Memory B cell (primary cell): ENCODE measurements at places on chromosomes 13 and 19.

GRCh38 chr19:54191011-54191810 is at the start of gene TSEN34:
Gene TSEN34 (plus strand): TSS chr19:54191308. CDS start chr19:54191365, 57 bp downstream.
- peak; percentile 94 for DNase-seq

- DNase-seq, result no peak
Observed at GRCh38 chr13:67841071-67841470, 610.9 kb upstream of the PCDH9 start.

- DNase-seq, result no peak
Observed at GRCh38 chr13:77896536-77896935, 22.1 kb downstream of the EDNRB start.

GRCh38 chr13:80297094-80297493 is 43.8 kb downstream of the SPRY2 start:
- no peak for DNase-seq

DNA sequence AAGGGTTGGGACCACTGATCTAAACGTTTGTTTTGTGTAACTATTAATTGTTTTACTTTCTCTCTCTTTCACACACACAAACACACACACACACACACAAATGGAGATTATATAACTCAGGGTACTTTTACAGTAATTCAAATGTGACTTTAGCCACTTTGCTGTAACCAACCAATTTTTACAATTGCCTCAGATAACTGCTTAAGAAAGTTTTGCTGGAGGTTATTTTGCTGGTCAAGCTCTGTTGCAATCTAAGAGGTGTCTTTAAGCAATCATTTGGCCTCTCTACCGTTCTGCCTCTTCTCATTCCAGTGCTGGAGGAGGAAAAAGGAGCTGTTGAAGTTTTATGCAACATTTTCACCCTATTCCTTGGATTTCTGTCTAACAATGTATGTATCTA is 63.0 kb downstream of the TBC1D4 start:
- no peak for DNase-seq

- no peak for DNase-seq
Observed at GRCh38 chr13:91136806-91137205, 210.7 kb upstream of the MIR17HG start.

DNA sequence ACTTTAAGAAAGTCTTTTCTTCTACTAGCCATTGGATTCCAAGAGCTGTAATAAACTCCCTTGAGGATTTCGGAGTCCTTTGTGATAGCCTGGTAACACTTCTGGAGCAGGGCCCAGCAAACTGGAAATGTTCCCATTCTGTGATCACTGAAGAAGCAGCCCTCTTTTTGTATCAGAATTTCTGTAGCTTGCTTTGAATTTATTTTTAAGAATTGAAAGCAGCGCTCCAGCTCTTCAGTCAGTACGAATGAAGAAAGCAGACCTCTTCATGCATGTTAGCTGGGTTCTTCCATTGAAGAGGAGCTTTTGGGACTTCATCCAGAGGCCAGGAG is 141.5 kb downstream of the AKAP11 start:
- DNase-seq, result no peak

GRCh38 chr13:39811051-39811450 is 155.6 kb downstream of the COG6 start:
- no peak for DNase-seq

DNA sequence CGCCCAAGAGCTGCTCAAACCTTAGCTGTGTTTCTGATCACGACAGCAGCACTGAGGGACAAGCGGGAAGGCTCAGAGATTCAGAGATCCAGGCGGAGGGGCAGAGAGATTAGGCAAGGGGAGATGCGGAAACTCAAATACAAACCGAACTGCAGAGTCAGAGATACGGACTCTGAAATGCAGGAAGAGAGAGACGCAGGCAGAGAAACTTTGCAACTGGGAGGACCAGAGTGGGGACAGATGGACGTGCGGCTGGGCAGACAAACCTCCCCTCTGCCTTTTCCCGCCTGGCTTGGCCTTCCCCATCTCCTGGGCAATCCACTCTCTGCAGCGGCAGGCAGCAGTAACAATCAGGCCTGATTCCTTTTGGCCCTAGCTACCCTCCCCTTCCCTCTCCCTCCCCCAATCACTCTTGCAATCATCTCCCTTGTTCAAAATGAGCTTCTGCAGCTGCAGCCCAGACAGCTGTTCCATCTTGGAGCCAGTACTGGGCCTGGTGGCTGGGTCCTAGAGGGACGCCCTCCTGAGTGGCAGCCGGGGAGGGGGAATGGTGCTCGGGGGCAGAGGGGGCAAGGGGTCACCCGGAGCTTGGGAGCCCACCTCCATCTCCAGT is 29.7 kb downstream of the OLFM2 start:
- no peak for DNase-seq

GRCh38 chr13:46489586-46490023 is 63.4 kb upstream of the LRCH1 start:
- DNase-seq, result no peak

- no peak for DNase-seq
Observed at GRCh38 chr13:77579959-77580358, 44.5 kb downstream of the SCEL start.

DNA sequence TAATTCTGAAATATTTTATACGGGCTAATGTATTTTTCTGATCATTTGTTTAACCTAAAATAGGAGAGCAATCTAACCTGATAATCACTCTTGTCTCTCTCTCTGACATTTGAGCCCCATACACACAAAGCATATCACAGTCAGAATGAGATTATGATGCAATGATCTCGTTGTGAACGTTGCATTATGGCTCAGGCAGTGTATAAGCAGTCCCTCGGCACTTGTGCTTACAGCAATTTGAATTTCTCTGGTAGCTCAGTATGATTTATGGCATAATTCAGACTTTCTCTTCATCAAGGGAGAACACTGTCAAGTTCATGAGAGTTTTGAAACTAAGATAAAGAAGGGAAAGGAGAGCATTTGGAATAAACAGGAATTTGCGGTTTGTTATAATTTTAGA is 256.1 kb downstream of the DACH1 start:
- DNase-seq, result no peak

DNA sequence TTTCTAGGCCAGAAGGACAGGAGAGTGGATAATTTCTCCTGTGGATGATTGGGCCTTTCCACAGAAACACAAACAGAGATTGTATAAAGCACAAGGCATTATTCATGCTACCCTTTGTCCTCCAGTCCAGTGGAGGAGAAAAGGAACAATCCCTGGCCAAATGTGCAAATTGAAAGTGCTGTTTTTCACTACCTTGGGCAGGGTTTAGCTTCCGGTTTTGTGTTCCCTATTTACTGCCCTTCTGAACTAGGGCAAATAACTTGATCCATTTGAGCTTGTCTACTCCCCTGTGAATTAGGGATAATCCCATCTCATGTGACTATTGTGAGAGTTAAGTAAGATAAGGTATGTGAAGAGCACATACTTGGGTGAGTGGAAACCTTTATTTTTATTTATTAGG is 13.3 kb downstream of the PDX1 start:
- no peak for DNase-seq

GRCh38 chr13:20819715-20820114 is 46.0 kb upstream of the EEF1AKMT1 start:
- no peak for DNase-seq

GRCh38 chr13:71871176-71871754 is 4.3 kb upstream of the DACH1 start:
- no peak for DNase-seq
